ENCODE measurements at places on chromosomes 7 and 10.

GRCh38 chr10:58143944-58144343 lies 123.8 kb downstream of the IPMK start:
- no peak for DNase-seq

- no peak for DNase-seq
These were observed 836 bp downstream of the DPYSL4 start for GRCh38 chr10:132187430-132188138.

DNA sequence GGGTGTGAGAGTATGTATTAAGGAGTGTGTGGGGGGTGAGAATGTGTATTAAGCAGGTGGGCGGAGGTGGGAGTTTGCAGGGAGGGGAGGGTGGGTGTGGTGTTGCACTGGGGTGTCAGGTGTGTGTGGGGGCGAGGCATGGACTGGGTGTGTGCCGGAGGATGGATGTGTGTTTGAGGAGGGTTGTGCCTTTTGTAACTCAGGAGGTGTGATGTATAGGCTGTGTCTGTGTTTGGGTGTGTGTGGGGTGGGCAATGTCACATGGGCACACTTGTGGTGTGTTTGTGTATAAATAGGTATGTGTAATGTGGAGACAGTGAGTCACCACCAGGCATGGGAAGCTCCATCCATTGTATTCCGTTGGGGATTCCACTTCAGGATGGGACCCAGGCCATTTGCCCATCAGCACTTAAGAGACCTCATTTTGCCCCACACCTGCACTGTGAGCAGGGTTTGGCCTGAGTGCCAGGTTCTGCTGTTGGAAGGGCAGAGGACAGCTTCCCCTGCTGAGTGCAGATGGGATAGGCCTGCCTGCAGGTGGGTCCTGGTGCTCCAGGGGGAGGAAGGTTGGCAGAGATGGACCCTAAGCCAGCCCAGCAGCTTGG lies 5.8 kb downstream of the UNC5B start:
- DNase-seq = no peak

- DNase-seq = no peak
These were observed 24.8 kb upstream of the FFAR4 start for GRCh38 chr10:93541402-93542357.

DNA sequence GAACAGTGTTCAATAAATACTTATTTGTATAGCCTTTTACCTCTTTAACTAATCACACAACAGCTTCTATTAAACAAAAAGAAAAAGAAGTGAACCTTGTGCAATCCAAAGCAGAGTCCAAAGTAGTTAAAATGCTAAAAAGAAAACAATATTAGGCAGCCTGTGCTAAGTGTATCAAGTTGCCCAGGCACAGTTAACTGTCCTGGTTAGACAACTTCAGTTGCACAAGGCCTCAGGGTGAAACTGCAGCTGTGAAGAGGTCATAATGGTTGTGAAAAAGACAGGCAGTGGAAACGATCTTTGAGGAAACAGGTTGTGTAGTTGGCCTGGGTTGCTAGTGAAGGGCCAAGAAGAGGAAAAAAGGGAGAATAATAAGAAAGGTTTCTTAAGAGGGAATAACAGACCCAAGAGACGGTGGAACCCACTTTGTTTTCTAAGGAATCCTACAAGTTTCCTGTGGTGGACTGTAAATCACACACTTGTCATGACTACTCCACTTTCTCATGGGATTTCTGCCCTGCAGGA lies 6.0 kb upstream of the CROT start:
- no peak for DNase-seq

DNA sequence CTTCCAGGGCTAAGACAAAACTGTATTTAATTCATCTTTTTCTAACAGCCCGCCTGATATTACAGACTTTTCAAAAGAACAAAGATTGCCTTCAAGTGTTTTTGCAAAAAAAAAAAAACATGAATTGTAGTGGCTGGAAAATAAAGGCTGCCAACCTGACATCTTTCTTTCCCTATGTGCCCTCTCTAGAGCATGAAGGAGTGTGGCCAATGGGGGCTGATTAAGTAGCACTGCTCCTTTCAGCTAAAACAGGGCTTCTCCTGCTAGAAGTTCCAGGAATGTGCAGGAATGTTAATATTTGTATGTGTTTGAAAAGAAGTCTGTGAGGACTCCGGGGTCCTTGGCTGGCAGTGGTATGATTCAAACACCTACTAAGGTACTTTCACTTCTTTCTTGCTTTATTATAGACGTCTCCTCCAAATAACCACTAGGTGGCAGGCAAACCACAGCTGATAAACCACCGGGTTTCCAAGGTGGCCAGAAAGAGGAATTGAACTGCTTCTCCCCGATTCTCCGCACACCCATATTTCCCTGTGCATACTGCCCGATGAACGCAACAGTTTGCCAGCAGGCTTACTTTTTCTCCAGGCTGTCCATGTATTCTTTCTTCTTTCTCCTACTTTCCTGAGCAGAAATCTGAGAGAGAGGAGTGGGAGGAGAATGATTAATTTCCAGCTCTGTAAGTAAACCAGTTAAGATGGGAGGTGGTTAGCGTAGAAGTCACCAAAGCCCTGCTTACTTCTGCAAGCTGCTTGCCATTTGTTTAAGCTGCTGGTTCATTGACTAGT lies 56.8 kb upstream of the DGKI start:
- DNase-seq = peak; percentile 32

GRCh38 chr10:79336276-79336675 lies 11.0 kb upstream of the PPIF start:
- DNase-seq = no peak

GRCh38 chr7:135178364-135178763 lies 7.9 kb upstream of the CYREN start:
- DNase-seq = no peak

- peak; percentile 63 for DNase-seq
These were observed 100.8 kb upstream of the STK17A start for GRCh38 chr7:43481902-43482678.

- DNase-seq = no peak
These were observed 21.9 kb upstream of the ADAM22 start for GRCh38 chr7:87912121-87912520.

GRCh38 chr10:38016354-38016753 lies 5.9 kb downstream of the ZNF33A start:
- no peak for DNase-seq

- DNase-seq = no peak
These were observed 231.6 kb downstream of the ADK start for GRCh38 chr10:74382663-74383062.

DNA sequence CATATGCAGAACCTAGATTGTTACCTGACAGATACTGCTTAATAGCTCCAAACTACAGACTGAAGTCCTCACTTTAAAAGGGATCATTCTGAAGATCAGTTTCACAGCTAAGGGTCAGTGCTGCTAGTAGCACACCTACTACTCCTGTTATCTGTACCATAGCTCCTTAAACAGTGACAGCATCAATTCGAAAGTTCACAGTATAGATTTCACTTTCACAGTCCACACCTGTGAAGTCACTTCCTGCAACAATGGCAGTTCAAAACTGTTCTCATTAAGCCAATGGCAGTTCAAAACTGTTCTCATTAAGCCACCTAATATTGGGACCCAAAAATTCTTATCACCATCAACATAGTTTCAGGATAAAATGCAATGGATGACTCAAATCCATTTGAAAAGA lies 10.7 kb upstream of the FHIP2A start:
- DNase-seq = no peak

DNA sequence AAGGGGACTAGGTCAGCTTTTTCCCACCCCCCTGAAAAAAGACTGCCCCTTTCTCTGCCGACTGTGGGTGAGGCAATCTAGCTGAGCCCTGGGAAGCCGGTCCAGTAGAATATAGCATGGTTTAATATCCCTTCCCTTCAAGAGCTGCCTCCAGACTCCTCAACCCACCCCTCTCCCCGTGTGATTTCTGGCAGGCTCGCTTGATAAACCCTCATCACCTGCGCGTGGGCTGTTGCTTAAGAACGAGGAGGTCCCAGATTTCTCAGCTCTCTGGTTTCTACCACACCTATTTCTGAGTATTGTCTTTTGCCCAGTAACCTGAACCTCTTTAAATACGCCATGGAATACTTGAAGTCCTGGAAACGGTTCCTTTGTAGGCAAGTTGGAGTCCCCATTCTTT lies 2.0 kb upstream of the LRRC4 start:
- DNase-seq = no peak

DNA sequence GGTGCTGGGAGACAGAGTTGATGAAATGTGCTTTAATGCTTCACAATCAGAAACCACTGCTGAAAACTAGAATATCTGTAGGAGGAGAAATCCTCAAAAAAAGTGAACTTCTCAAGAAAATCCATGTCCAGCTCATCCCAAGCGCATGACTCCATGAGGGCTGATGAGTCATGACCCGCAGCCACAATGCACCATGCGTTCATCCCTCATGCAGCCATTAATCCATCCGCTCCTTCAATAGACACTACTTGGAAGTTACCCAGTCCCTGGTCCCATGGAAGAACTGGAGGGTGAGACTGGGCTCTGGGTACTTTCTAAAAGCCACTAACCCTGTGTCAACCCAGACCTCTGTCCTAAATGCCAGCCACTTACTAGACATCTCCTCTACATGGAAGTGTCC lies 24.4 kb downstream of the TMEM273 start:
- DNase-seq = no peak

- DNase-seq = no peak
These were observed 8.0 kb upstream of the ZMIZ1 start for GRCh38 chr10:79060641-79061255.

DNA sequence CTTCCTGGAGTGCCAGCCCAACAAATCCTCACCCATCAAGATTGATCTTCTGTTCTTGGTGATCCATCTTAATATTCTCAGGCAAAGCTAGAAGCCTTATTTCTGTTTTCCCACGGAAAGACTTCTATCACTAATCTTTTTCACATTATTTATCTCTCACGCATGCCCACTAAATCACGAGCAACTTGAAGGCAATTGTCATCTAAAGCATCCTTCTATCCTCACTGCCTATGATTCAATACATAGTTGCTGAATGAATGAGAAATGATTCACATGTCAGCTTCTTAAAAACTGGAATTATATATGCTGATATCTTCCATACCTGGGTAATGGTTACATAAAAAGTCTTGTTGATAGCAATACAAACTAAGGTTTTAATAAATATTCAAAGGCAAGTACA lies 12.6 kb upstream of the COL1A2 start:
- no peak for DNase-seq

- DNase-seq = no peak
These were observed 49.5 kb upstream of the CREB5 start for GRCh38 chr7:28362812-28363211.

GRCh38 chr7:27051451-27051850 lies 44.3 kb downstream of the HOXA1 start:
- DNase-seq = no peak

DNA sequence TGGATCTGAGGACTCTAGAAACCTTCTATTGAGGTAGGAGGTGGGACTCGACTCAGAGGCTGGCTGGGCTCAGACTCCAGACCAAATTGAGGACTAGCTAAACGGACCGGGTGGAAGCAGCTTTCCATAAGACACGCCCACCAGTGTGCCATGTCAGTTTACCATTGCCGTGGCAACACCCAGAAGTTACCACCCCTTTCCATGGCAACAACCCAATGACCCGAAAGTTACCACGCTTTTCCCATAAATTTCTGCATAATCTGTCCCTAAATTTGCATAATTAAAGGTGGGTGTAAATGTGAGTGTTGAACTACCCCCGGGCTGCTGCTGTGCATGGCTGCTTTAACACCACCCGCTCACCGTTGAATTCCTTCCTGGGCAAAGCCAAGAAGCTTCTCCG lies 58.9 kb downstream of the MICALL2 start:
- DNase-seq = no peak

DNA sequence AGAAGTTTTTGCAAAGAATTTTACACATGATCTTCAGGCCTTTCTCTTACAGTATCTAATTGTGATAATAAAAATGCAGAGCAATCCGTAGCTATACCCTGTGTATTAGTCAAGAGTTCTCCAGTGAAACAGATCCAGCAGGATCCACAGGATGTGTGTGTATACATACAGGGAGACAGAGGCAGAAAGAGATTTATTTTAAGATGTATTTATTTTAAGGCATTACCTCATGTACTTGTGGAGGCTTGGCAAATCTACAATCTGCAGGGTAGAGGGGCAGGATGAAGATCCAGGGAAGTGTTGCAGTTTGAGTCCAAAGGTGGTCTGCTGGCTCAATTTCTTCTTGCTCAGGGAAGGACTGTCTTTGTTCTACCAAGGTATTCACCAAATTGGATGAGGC lies 41.7 kb downstream of the ARHGAP12 start:
- no peak for DNase-seq

DNA sequence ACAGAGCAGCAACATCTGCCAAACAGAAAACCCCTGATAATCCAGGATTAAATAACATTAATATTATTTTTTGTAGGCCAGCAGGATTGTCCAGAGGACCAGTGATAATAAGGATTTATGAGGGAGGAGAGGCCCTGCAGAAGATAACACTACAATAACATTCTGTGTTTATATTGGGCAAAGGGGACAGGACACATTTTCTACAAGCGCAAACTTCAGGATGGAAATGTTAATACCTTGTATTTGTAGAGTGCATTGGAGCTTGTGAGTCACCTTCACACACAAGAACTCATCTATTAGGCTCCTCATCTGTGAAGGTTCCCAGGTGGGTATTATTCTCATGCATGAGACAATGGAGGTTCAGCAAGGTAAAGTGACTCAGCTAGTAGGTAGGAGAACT lies 51.0 kb downstream of the BAMBI start:
- DNase-seq = no peak

- DNase-seq = no peak
These were observed 3.4 kb upstream of the HYCC1 start for GRCh38 chr7:23017309-23017708.

DNA sequence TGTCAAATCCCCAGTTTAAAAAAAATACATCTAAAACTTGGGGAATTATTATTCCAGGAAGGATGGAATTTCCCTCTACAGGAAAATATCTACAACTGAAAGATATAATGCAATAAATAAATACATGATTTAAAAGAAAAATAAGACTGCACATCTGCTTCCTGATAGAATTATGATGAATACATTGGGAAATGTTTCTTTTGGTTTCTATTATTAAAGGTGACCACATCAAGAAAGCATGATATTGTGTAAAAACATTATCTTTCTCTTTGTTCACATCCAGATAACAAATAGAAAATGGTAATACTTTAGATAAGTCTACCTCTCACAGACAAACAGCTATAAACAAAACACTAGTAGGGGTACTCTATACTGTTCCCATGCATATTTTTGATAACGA lies 19.2 kb downstream of the SEMA3D start:
- no peak for DNase-seq

GRCh38 chr10:7409045-7409731 lies 1.6 kb downstream of the SFMBT2 start:
- no peak for DNase-seq

GRCh38 chr7:157690833-157691585 lies 354.2 kb downstream of the DNAJB6 start:
- DNase-seq = peak; percentile 9

DNA sequence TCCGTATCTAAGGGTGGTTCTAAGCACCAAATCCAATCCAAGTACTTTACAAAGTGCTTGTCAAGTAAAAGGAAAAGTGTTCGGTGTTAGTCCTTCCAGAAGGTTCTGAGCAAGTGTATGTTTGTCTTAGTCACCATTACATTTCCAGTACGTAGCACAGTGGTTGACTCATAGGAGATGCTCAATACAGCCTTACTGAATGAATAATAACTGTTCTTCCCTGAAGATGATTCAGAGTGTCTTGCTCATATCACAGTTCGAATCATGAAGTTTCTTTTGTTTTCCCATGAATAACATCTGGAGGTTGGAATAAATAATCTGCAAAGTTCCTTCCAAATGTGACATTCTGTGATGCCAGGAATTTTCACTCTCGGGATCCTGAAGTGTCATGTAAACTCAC lies 53.4 kb downstream of the WNT2 start:
- DNase-seq = peak; percentile 83

Measured in fibroblast of skin of left biceps (primary cell).